ENCODE measurements at places on chromosomes 4 and X.

GRCh38 chrX:141375011-141375760 lies 132.9 kb upstream of the SPANXC start:
- DNase-seq: no peak

DNA sequence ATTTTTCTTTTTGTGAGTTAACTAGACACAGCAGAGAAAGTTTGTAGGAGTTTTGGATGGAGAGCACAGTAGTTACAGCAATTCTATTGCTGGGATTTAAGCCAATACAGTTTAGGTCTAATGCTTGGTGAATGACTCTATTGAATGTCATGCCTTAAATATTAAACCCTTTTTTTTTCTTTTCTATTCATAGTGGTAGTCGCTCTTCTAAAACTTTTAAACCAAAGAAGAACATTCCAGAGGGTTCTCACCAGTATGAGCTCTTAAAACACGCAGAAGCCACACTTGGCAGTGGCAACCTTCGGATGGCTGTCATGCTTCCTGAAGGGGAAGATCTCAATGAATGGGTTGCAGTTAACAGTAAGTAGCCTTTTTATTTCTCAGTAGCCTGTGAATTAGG lies 34.8 kb upstream of the DCK start:
- DNase-seq: no peak

- no peak for DNase-seq
These were observed 8.5 kb downstream of the PCDH10 start for GRCh38 chr4:133157460-133158160.

DNA sequence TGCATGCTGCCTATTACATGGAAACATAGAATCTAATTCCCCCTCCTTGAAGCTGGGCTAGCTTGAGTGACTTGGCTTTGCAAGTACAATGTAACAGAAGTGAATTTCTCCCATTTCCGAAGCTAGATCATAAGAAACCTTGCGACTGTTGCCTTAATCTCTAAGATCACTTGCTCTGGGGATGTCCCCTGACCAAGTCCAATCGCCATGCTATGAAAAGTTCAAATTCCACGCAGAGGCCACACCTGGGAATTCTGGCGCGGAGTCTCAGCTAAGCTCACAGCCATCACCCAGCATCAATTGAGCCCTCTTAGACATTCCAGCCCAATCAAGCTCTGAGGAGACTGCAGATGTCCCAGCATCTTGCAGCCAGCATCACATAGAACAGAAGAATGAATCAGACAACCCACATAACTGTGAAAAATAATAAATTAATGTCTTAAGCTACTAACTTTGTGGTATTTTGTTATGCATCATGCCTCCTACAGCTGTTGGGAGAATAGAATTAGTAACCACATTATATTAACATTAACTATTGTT lies 27.0 kb downstream of the GPM6A start:
- DNase-seq: no peak

GRCh38 chr4:124738994-124739393 lies 26.5 kb upstream of the ANKRD50 start:
- DNase-seq: no peak

- DNase-seq: no peak
These were observed 24.8 kb downstream of the SMIM20 start for GRCh38 chr4:25938787-25939186.

All from activated CD4-positive, alpha-beta T cell treated with anti-CD3 and anti-CD28 coated beads, Interleukin-2, amount 50 U/mL, for 1 hour (primary cell).